ENCODE measurements at places on chromosomes 1 and 21. TPM values are rescaled to one million over a fixed set of nuclear protein-coding genes. Genes with fewer than 3 reads are reported as not detected.

Gene GJB3
- total RNA-seq: 18.2 TPM

Gene PRKCZ
- total RNA-seq: 10.8 TPM

Gene AADACL4
- 0.79 TPM for total RNA-seq

DNA sequence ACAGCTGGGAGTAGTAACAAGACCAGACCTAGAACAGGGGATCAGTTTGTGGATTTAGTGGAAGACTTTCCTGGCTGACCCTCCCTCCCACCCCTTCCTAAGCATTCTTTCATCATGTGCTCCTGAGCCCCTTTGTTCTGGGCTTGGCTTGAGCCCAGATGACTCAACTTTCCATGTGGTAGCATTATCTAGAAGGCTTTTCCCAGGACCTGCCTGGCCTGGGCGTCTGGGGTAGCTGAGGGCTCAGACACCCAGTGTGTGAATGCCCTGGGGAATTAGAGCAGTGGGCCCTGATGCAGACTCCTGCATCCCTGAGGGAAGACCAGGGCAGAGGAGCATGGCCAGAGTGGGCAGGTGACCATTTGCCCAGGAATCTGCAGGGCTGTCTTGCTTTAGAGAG is 44.1 kb upstream of the TSPAN2 start:
- DNase-seq: no peak

DNA sequence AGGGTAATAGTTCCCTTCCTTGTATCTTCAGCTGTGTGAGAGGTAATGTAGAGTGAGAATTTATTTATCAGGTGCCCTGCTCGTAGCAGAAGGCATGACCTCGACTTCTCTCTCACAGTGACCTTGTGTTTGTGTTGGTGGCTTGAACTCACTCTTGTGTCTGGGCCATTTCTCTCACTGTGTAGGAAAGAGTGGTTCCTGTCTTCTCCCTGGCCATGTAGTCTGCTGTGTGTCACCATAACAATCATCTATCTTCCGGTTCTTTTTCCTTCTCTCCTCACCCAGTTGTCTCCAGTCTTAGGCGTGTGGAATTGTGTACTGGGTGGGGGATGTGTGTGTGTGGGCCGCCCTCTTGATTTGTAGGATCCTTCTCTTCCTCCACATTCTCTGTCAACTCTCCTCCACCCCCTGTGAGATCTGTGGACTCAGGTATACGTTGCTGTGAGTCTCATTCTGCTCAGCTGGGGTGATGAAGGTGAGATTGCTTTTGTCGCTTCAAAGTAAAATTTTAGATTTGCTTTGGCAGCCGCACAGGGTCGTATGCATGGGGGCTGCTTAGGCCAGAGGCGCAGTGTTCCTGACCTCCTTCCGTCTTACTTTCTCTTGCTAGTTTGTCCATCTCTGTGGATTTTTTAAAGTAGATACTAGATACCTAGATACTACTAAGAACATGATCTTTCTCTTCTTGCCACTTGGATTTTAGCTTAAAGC is 31.6 kb downstream of the MAPKAPK2 start:
- no peak for DNase-seq

DNA sequence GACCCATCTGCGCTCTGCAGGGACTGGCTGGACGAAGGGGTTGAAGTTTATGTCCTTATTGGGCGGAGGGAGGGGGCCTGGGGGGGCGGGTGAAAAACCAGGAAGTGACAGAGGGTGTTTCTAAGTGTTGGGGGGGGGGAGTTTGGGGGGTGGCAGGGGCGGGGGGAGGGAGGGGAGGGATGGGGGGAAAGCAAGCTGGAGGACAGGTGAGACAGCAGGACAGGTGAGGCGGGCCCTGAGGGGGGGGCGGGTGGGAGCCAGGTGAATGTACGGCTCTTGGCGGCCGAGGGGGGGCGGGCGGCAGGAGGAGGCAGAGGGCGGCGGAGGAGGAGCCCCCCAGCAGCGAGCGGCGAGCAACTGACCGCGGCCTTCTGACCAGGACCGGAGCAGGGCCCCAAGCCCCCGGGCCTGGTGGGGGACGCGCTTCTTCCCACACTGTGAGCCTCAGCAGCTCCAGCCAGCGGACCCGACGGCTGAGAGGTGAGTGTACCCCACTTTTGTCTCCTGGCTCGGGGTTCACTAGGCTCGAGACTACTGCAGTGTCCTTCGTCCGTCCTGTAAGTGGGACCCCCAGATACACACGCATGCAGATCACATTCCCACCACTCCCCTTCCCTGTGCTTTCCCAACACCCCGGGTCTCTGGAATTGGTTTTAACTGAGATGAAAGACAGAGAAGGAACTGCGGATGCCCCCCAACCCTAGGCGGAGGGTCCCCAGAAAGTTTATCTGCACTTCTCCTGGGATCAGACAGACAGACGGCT is at the start of gene ZBTB7B:
ZBTB7B (plus strand) TSS at position 339 of the 763 bp plus-strand sequence. CDS start 11,859 bp downstream, outside the sequence.
- peak; percentile 37 for DNase-seq

- peak; percentile 67 for DNase-seq
These were observed 158.8 kb downstream of the TOMM20 start for GRCh38 chr1:234969581-234970400.

DNA sequence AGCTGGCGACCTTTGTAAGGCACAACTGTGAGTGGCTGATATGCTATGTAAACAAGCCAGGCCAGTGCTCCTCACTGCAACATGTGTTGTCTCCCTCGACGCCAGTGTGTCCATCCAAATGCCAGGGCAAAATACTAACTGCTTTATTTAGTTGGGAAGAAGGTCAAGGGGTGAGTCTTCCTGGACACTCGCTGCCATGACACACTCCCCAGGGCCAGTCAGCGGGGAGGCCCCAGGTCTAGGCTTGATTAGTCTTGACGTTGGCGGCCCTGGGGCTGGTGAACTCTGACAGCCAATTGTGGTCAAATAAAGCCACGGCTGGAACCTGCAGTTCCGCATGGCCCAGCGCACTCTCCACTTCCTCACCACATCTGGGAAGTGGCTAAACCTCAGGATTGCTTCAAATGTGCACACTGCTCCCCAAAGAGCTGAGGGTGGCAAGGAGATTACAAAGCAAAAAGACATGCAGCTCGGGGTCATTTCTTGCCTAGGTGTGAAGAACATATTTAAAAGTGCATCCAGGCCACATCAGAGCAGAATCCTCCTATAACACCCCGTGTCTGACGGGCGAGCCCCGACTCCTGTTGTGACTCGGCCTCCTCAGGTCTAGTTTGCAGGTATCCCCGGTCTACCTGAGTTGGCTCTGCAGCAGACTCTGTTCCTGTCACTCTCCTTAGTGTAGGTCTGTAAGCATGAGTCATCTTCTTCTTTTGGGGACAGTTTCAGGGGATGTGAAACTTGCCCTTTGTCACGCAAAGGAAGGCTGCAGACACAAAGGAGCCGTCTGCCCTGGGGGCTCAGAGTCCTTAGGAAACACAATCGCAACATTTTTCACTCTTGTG is 183.5 kb downstream of the RUNX1 start:
- DNase-seq: no peak

GRCh38 chr1:192527111-192527795 is 48.3 kb upstream of the RGS1 start:
- DNase-seq: no peak

DNA sequence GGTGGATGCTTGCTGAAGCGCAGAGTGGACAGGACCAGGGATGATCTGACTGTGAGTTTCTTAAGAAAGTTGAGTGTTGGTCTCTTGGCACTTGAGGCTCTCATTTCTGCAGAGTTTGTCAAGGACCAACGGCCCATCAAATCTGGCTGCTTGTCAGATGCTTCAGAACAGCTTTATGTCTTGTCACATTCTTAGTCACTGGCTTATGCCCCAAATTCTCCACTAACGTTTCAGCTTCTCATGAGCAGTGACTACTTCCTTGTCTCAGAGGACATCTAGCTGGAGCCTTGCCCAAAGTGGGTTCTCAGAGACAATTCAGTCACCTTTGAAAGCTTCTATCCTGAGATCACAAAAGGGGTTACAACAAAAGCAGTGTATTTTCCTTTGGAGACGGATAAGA is 92.3 kb downstream of the ST6GALNAC5 start:
- no peak for DNase-seq
